ENCODE measurements at places on chromosomes 12 and 14.

- no peak for DNase-seq
Observed at GRCh38 chr12:91211866-91212265, 29.2 kb upstream of the DCN start.

- no peak for DNase-seq
Observed at GRCh38 chr12:70584332-70584731, 52.9 kb downstream of the PTPRB start.

GRCh38 chr12:117494833-117495655, 133.6 kb upstream of the NOS1 start:
- no peak for DNase-seq

DNA sequence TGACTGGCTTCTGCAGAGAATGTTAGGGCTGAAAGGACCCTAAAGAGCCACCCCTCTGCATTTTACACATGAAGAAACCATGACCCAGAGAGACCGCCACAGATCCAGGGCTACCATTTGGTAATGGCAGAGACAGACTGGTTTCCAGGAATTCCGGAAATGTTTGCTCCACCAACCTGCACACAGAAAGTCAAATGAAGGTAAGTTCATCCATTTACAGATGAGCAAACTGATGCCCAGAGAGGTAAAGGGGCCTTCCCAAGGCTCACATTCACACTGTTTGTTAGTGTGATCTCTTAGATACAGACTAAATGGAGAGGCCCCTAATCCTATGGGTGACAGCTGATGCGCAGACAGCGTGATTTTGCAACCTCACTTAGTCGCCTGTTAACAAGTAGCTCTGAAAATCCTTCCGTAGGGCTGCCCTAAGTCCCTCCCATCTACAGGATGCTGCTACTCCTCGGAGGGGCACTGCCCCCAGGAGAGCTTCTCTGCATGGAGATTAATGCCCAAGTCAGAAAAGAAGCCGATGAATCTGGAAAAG, 33.8 kb downstream of the ZFP36L1 start:
- no peak for DNase-seq

DNA sequence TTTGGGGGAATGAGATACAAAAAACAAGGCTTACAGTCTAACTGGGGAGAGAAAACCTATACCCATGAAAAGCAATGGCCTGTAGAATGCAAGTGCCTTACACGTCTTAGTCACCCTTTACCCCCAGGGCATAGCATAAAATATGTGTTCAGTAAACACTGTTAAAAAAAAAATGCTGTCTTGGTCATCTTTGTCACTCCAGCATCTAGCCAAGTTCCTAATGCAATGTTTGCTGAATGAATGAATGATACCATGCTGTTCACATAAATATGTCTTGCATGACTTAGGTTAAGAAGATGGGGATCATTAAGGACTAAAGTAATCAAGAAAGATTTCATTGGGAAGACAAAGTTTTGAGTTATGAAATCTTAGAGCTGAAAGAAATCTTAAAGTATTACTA, 38.5 kb downstream of the PPP2R5E start:
- no peak for DNase-seq
